MM.1S (cell line): ENCODE measurements at places on chromosomes 1 and 21.

- DNase-seq: no peak
These were observed 261.4 kb downstream of the CTH start for GRCh38 chr1:70672442-70672888.

DNA sequence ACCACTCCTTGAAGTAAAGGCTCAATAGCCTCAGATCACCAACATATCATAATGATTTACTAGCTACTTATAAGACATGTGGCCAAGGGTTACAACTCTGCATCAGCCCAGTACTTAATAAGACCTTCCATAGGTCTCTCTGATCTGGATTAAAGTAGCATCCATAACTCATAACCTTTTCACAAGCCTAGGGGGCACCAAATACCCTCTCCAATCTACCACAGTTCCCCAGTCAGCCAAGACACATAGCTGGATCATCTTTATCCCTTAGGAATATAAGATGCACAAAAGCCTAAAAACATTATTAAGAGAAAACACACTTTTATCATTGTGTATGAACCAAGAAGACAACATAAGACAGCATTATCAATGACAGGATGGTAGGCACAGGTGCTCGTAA lies 22.1 kb downstream of the SSX2IP start:
- no peak for DNase-seq

GRCh38 chr1:18118078-18118477 lies 10.5 kb downstream of the IGSF21 start:
- DNase-seq: no peak

DNA sequence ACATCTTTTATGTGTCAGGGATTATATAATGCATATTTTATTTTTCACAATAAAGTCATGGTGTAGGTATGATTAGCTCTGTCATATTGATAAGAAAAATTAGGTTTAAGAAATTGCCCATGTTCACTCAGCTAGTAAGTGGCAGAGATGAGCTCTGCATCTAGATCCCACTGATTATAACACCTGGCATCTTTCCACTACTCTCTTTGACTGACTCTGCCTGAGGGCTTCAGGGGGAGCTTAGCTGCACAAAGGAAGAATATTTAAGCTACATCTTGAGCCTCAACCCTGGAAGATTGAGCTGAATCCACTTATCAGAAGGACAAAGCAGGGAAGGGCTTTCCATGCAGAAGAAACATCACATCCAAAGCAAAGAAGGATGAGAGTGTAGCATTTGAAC lies 190.4 kb downstream of the MIS18A start:
- no peak for DNase-seq

DNA sequence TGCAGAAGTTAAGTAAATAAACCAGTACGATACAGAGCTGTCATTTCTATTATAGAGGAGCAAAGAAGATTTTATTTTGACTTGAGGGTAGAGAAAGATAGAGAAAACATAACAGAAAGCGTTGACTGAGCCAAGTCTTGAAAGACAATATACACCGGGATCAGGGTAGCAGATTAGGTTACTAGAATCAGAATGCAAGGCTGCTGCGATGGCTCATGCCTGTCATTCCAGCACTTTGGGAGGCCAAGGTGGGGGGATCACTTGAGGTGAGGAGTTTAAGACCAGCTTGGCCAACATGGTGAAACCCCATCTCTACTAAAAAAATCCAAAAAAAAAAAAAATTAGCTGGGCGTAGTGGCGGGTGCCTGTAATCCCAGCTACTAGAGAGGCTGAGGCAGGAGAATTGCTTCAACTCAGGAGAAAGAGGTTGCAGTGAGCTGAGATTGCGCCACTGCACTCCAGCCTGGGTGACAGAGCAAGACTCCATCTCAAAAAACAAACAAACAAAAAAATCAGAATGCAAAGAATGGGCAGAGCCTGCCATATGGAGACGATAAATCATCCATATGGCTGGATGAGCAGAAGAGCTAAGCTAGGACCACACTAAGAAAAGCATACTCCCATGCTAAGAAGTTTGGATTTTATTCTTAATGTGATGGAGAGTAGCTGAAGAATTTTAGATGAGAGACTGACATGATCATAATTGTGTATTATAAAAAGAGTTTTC lies 9.9 kb upstream of the ABCD3 start:
- DNase-seq: no peak

DNA sequence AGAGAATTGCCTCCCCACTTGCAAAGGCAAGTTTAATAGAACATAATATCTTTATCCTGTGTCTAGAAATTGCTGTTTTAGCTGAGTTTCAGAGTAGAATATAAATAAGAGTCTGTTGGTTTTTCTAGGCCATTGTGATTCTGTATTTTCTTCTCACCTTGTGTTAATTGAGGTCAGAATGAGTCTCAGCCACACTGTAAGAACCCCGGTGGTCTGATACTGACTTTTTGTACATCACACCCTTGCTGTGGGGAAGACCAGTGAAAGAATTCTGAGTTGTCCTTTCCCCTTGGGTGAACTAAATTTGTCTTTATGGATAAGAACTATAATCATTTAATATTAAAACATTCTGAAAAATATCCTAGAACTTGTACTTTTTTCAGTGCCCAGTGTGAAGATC lies 6.8 kb downstream of the HIPK1 start:
- DNase-seq: no peak

GRCh38 chr21:27422435-27422834 lies 455.5 kb upstream of the ADAMTS5 start:
- no peak for DNase-seq

DNA sequence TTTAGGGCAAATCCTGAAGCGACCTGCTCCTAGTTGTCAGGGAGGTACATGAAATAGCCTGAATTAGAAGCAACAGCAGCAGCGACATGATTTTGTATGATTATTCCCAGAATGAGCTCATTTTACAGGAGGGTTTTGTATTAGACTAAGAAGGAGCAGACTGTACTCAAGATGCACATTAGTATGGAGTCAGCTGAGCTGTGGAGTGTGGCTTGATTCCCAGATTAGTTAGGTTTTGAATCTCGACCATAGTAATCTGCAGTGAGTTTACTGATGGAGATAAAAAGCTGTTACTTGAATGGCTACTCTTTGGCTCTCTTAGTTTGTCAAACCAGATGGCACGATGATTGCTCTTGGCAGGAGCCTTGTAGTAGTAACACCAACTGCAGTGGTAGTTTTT lies 143.1 kb downstream of the PHTF1 start:
- no peak for DNase-seq

DNA sequence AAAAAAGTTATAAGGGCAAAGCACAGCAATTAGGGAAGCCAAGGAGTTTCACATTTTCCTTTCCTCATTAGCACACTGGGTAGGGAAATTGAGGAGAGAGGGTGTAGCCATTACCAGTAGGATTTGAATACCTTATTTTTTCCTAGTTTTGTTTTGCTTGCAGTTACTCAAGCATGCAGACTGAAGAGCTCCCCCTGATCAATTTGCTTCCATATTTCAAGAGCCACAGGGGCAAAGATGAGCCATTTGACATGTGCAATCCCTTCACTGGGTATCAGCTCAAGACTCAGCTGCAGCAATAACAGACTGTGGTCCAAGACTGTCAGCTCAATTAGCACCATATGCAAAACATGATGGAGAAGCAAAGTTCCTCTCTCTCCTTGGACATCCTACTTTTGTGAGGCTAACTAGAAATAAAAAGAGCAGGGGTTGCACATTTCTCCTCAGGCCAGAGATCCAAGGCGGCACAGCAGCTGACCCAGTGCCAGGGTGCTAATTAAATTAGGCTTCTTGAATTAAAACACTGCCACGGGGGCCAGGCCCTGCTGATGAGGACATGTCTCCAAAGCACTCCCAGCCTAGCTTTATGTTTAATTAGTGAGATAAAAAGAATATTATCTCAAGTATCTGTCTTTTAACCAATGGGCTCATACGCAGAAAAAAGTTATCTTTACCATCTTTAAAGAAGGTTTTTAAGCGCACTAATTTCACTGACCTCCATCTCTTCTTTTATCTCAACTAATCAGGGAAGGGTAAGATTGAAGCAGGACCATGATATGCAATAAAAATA lies 36.7 kb upstream of the LRRC53 start:
- no peak for DNase-seq

GRCh38 chr1:111412839-111413238 lies 14.7 kb downstream of the OVGP1 start:
- no peak for DNase-seq

GRCh38 chr1:109243221-109243620 lies 6.1 kb upstream of the CELSR2 start:
- no peak for DNase-seq
